ENCODE measurements at places on chromosomes 2 and 18. TPM values are rescaled to one million over a fixed set of nuclear protein-coding genes. Genes with fewer than 3 reads are reported as not detected.

The FRZB gene
- total RNA-seq = 2.0 TPM

The DCC gene
- total RNA-seq = not detected

The PAPOLG gene
- total RNA-seq = 6.6 TPM

The LRATD1 gene
- not detected for total RNA-seq

All from G401 (cell line).